ENCODE measurements at places on chromosomes 12 and 14.

- DNase-seq: no peak
These were observed 226.1 kb upstream of the DIO3 start for GRCh38 chr14:101335061-101335661.

GRCh38 chr12:132423251-132423819, 66.6 kb upstream of the FBRSL1 start:
- no peak for DNase-seq

GRCh38 chr14:58665773-58666500, 28.2 kb downstream of the DACT1 start:
- no peak for DNase-seq

DNA sequence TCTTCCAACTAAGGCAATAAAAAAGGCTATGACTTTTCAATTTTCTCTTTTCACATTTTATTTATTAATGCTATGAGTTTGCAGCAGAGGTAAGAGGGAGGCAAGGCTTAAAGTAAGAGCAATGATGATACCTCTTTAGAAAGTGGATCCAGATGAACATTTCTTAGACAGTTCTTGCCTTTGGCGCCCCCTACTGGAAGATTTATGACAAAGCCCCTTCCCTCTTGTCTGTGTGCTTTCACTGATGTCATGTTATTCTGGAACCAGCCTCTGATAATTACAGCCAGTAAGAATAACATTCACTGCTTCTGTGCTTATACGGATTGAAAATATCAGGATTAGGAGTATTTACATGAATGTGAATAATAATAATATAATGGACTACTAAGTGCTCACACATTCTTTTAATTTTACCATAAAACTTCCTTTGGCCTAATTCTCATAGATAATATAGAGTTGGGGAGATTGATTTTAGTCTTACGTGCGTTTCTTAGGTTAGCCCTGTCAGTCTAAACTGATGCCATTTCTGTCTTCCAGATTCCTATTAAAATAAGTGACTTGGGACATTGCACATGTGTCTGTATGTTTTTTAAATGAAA, 1929.9 kb upstream of the SEL1L start:
- no peak for DNase-seq

DNA sequence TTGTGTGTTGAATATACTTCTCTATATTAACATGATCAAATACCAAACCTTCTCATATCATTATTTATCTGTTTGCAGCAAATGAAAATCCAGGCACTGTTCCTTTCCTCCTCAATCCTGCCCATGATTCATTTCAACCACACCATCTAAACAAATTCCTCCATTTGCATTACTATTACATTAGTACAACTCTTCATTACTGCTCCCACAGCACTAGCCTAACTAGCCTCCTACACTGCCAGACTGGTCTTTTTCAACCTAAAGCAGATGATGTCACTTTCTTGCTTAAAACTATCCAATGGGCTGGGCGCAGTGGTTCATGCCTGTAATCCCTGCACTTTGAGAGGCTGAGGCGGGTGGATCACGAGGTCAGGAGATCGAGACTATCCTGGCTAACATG, 117.3 kb upstream of the MYF6 start:
- DNase-seq: no peak

GRCh38 chr12:88855301-88855700, 275.0 kb upstream of the KITLG start:
- no peak for DNase-seq

- no peak for DNase-seq
These were observed 352.2 kb downstream of the FSCB start for GRCh38 chr14:44154874-44155273.

DNA sequence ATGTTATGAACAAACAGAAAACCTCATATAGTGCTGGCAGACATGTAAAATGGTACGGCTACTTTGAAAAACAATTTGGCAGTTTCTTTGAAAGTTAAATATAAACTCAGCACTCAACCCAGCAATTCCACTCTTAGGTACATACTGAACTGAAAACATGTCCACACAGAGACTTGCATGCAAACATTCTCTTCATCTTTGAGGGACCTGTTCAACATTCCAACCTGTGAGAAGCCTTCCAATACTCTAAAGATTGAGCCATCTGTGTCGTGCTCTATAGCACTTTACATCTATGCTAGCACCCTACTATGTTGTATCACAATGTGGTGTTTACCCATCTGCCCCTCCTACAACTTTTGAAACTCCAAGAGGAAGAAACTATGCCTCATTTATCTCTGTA, 79.3 kb downstream of the DNAI7 start:
- DNase-seq: no peak

DNA sequence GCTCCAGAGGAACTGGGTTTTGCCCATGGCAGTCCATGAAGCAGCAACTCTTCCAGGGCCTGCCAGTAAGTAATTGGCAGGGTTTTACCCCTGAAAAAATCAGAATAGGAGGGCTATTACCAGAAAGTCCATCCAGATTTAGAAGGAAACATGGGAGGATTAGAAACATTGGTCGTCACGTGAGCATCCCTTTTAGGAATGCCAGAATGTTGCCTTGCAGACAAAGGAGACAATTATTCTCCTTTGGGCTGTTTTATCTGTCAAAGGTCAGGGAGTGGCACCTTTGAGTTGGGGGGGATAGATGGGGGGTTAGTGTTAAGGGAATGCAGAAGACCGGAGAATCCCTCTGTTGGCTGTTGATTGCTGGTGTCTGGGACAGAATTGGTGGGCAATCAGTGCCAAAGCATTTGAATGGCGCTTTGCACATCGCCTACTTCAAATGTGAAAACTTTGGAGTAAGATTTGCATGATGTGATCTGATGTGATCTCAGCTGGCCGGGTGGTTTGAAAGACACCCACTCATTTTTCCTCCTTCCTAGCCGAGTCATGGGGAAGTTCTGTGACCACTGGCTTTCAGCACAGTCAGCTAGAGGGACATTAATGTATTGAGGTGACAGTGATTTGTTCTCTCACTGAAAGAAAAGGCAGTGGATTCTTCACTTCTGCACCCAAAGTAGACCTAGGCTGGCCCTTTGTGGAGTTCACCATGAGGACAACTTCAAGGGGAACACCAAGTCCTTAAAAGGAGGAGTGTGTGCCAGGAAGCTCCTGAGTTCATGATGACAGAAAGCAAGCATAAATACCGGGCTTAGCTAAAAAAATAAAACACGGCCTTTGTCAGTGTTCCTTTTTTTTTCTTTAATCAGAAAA, 31.4 kb downstream of the FLVCR2 start:
- DNase-seq: no peak

DNA sequence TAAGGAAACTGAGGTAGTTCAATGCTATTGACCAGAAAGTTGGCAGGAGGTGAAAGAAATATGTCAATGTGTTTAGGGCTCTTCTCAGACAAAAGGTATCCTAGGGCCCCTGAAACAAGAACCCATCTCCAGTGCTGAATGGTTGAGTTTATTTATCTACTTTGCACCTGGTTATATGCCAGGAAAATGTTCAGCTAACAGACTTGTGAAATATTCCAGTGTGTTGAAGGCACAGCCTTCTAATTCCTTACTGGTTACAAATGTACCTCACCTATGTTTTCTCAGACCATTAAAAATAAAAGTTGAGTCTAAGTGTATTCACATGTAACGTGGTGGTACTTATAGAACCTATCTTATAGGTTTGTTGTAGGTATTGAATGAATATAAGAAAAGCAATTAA, 511.7 kb upstream of the SEL1L start:
- DNase-seq: no peak

DNA sequence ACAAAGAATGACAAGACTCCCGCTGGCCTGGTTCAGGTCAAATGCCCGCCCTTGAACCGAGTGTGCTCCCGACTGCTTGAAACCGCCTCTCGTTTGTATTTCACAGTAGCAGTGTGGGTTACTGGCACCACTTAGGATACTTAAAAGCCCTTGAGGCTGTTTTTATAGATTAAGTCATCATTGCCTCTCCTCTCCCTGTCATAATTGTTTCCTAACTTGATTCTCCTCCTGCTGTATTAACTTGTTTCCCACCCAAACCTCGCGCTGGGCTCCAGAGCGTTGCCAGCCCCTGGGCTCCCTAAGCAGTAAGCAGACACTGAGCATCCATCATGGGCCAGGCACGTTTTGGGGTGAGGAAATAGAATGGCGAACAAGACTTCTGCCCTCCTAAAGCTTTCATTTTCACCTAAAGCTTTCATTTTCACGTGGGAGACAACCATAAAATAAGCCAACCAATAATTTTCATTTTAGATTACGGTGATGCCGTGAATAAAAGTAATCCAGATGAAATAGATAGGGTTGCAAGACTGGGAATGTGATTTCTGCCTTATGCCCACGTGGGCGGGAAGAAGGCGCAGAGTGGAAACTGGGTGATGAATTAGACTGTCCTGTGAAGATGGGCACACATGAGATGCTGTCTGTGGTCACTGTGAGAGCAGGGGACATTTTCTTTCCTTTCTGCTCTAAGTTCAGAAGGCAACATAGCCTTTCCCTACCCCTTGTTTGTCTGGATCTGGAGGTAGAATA, 97.5 kb downstream of the PPP2R5C start:
- DNase-seq: no peak

- DNase-seq: no peak
These were observed 24.1 kb downstream of the EML1 start for GRCh38 chr14:99817331-99817730.

- no peak for DNase-seq
These were observed 867 bp upstream of the TDG start for GRCh38 chr12:103964805-103965204.

DNA sequence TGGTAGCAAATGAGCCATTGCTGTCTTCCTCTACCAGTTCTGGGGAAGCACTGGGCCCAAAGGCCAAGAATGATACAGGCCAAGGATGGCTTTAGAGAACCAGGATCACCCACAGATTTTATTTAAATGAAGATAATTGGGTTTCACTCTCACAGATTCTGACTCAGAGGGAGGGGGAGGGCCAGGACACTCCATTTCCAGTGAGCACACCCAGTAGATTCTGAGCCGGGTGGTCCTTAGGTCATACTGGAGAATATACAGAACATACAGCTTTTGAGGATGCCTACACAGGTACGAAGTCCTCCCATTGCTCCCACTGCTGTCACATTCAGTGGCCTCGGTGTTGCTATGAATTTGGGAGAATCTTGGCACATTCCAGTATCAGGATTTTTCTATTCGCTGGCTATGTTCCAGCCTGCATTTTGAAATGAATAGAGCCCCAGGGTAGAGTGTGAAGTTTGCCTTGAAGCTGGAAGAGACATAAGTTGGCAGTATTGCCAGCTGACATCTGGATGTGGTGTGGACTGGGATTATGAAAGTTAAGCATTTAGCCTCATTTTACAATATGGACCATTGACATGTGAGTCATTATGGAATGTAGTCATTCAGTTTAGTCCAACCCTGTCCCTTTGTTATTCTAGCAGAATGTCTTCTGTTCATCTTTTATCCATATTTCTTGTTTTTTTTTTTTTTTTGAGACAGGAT, 45.8 kb upstream of the POC1B start:
- DNase-seq: no peak

DNA sequence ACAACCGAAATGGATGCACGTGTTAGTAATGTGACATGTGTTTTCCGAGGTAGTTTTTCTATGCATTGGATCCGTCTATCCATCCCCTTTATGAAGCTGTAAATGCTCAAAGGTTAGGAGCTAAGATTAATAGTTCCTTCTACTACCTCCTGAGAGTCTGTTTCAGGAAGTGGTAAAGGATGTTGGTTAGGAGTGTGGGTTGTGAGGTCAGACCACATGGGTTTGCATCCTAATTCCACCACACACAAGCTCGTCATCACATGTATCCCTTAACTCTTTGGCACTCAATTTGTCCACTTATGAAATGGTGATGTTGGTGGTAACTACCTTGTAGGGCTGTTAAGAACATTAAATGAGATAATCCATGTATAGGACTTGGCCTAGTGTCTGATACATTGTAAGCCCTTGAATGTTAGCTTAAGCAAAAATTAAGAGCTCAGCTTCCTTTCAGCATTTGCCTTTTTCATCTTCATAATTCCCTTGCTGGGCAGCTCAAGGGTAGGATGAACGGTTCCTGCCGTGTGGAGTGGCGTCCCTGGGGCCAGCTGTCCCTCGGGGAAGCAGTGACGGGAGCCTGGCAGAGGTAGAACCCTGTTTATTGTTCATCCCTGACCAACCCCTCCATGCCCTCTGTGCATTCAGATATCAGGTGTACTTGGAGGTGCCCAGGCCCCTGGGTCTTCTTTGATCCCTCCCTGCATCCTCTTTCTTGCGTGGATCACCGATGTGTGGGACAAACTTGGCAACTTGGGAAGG, 52.3 kb downstream of the TSPAN9 start:
- no peak for DNase-seq

DNA sequence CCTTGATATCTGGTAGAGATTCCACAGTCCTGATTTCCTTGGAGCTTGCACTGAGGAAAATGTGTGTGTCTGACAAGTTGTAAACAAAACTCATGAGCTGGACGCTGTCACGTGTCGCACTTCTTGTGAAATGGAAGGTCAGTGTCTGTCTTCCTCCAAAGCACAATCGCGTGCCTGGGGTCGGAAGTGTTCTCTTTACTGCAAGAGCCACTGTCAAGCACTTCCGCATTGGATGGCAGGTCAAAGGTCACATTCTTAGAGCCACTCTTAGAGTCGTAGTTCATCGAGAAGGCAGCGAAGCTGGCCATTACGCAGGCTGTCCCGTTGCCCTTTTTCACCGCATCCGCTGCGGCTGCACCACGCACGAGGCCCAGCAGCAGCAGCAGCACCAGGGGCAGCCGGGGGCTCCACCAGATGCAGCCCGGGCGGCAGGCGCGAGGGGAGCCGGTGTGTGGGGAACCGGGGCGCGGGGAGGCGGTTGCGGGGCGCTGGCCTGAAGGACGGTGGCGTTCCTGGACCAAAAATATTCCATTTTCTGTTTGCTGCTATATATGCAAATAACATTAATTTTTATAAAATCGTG, 45.0 kb downstream of the LRTM2 start:
- DNase-seq: no peak

GRCh38 chr14:77007975-77008421, 20.5 kb downstream of the IRF2BPL start:
- no peak for DNase-seq

DNA sequence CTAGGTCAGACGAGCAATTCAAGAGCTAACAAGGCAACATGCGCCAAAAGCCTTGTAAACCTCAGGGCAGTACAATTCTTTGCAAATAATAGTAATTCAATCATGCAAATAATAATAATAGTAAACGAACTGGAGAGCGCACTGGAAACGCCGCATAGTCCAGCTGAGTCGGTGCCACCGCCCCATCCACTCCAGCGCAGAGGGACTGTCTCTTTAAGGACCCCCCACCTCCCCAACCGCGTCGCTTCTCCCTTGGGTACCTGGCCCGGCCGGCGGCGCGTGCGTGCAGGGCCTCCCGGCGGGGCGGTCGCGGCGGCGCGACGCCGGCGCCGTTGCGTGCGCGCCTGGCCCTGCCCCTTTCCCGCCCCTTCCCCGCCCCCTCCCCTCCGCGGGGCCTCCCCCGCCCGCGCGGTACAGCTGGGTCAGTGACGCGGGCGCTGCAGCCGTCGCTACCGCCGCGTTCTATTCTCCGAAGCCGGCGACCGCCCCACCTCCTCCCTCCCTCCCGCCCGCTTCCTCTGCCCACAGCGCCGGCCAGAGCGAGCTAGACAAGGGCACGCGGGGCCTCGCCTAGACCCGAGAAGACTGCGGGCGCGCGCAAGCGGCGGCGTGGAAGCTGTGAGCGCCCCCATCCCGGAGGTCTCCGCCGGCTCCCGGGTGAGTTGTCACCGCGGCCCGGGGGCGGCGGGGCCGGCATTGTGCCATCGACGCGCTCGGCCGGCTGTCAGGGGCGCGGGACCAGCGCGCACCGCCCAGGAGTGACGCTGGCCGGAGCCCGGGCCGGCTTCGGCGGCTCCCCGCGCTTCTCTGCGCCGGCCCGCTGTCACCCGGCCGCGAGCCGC, at the start of gene SUSD6:
Gene SUSD6, plus strand, starts transcription at position 425 of the 842 bp plus-strand sequence. CDS start 46,997 bp downstream, outside the sequence.
- peak; percentile 79 for DNase-seq

- DNase-seq: no peak
These were observed 10.7 kb downstream of the TBX3 start for GRCh38 chr12:114673169-114673833.

- DNase-seq: no peak
These were observed 36.1 kb downstream of the PARP11 start for GRCh38 chr12:3837049-3837448.
